ENCODE measurements at places on chromosomes 16 and 17.
A peak's percentile ranks its signal among the peaks of the same experiment; 100 is the strongest.

- no peak for DNase-seq
Observed at GRCh38 chr17:64603987-64604386, 58.1 kb downstream of the SMURF2 start.

DNA sequence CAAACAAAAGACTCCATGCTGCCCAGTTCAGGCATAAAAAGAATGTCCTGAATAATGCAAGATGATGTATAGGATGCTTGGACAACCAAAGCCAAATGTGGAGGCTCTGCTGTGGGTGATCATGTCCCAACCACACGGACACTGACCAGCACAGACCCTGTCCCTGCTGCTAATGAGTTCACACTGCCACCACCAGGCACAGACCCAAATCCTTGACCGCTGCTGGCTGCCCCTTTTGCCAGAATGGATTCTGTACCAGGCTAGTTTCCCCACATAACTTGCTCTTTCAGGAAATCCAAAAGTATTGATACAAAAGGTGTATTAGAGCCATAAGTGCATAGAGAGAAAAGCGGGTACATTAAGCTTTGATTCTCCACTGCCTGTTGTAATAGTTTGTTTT is 60.9 kb downstream of the XYLT1 start:
- DNase-seq, result no peak

- DNase-seq, result no peak
Observed at GRCh38 chr17:76797241-76797840, 59.4 kb downstream of the MFSD11 start.

DNA sequence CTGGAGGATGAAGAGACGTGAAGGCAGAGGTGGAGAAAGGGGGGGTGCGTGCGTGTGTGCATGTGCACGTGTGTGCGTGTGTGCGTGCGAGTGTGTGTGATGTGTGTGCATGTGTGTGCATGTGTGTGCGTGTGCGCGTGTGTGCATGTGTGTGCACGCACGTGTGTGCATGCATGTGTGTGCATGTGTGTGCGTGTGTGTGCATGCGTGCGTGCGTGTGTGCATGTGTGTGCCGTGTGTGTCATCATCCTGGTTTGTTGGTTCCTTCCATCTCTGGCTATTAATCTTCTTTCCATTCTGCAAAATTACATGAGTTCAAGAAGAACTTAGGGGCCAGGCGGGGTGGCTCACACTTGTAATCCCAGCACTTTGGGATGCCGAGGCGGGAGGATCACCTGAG is 17.0 kb upstream of the RPL38 start:
- DNase-seq, result no peak

GRCh38 chr16:2083876-2084780 is 36.3 kb downstream of the TSC2 start:
- DNase-seq, result no peak

GRCh38 chr17:72219137-72219823 is 98.5 kb downstream of the SOX9 start:
- DNase-seq, result peak; percentile 85

GRCh38 chr16:706189-707061 is 824 bp upstream of the FBXL16 start:
- peak; percentile 81 for DNase-seq

DNA sequence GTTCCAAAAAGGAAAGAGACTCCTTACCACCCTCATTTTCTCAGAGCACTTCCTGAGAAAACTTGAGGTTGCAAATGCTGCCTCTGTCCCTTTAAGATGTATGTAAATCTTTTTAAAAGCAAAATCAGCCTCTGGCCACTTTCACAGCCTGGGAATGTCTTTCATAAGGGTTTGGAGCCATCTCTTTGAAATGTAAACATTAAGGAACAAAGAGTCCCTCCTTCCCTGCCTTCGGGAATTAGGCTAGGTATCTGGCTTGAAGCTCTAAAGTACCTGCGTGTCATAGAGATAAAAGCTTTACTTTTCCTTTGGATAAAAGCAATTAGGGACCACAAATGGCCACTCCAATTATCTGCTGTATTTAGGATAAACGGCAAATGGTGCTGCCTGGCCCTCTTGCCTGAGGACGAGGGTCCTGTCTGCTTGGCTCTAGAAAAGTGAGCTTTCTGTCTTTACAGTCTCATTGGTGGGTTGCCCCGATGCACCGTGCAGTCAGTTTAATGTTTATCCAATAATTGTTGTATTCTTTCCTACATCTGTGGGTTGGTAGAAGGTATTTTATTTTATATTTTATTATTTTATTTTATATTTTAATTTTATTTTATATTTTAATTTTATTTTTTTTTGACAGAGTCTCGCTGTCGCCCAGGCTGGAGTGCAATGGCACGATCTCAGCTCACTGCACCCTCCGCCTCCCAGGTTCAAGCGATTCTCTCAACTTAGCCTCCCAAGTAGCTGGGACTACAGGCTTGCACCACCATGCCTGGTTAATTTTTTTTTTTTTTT is 23.9 kb downstream of the NLRC3 start:
- peak; percentile 82 for DNase-seq

- no peak for DNase-seq
Observed at GRCh38 chr17:50289278-50289677, 15.0 kb downstream of the TMEM92 start.
